ENCODE measurements at places on chromosomes 3 and 15.

DNA sequence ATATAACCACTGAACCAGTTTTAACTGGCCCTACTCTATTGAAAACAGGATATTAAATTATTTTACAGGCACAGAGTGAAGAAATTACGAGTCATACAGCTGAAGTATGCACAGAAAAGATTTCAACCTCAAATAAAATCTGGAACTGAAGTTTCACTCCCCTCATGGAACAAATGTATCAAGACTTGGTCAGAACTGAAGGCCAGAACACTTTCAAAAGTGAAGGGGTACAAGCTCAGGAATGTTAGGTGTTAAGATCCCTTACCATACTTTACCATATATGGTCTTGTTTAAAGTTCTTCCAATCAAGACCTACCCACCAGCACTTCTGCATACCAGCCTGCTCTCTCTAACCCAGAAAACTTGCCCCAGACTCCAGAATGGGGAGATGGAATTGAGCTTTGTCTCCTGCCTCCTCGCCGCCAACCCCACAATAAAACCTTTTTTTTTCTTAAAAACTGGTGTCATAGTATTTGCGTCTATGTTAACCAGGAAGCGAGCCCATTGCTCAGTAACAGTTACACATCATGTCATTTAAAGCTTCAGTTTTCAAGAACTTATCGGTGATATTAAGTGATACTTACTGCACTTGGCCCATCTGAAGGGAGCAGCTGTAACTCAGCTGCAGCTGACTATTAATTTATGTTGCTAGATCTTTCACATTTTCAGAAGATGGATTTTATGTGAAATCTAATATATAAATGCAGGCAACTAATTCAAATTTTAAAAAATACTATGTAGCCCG, 59.9 kb downstream of the OXSM start:
- no peak for DNase-seq

DNA sequence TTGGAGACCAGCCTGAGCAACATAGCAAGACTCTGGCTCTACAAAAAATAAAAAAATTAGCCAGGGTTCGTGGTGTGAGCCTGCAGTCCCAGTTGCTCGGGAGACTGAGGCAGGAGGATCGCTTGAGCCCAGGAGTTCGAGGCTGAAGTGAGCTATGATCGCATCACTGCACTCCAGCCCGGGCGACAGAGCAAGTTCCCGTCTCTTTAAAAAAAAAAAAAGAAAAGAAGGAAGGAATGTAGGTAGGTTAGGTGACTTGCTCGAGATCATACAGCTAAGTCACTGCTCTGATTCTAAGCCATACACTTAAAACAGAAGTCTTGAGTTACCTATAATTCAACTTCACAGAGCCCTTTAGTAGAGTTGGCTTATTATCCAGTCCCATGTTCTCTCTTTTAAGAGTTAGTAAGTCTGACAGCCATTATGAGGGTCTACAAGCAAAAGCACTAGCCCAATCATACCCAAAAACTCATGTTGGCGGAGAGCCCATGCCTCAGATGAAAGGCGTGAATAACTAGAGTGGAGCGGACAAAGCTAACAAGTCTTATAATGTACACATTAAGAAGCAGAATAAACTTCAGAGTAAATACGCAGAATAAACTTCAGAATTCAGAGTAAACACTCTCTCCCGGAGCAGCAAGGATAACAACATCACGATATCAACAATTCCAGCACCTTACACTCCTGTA, 768 bp downstream of the AAGAB start:
- no peak for DNase-seq

GRCh38 chr3:140341817-140342403, 336.0 kb upstream of the TRIM42 start:
- DNase-seq = no peak

DNA sequence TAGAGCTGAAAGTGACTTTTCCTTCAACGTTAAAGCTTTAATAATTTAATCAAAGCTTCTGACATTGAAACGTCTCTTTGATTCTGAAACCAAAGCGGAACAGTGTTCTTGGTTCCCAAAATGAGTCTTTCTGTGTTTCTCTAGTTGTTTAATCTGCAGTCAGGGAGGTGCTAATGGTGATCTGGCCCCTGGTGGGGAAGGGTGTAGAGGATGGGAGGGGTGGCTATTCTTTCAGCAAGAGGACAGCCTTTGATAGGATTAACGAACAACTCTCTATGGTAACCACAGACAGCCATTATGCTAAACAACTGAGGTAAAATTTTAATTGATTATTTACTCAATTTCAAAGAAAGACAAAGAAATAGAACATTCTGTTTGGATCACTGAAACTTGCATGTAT, 79.9 kb upstream of the CADPS start:
- DNase-seq = no peak

DNA sequence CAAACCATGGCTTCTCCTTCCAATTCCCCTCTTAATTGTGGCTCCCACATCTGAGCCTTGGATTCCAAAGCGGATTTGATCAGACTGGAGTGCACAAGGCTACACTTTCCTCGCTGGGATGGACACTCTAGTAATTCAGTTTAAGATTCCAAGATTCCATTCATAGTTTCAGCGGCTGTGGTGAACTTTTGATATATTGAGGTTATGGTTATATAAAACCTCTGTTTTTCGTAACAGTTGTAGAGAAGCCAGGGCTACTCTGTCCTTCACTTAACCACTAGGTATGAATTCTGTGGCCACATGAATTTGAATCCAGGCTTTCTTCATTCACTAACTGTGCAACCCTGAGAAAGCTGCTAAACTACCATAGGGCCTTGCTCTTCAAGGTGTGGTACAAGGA, 67.9 kb upstream of the KY start:
- DNase-seq = no peak

GRCh38 chr15:82039871-82040270, 5.9 kb downstream of the MEX3B start:
- DNase-seq = no peak
